ENCODE measurements at places on chromosomes 4 and X.

GRCh38 chr4:113958766-113959538 is 20.5 kb downstream of the ARSJ start:
- DNase-seq = no peak

- peak; percentile 45 for DNase-seq
Measured at GRCh38 chr4:110414561-110414920, 61.4 kb upstream of the ENPEP start.

DNA sequence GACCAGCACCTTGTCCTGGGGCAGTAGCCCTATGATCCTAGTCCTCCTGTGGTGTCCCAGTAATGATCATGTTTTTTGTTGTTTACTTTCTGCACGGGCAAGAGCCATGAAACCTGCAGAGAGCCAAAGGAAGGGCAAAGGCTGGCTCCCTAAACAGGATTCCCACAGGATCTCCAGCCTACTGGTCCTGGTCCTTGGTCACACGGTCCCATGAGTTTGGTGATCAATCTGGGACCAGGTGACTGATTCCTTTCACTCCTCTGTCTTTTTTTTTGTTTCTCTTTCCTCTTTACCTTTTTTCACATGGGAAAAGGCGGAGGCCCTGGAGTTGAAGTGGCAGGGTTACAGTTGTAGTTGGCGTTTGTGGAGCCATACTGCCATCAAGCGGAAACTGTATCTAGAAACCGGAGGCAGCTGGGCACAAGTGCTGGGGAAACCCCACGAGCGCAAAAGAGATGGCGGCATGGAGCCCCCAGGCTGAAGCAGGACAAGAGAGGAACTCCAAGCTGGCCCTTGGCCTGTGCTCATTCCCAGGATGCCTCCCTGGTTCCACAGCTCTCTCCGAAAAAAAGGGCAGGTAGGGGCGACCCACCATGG is 34.6 kb downstream of the NBDY start:
- DNase-seq = peak; percentile 92

DNA sequence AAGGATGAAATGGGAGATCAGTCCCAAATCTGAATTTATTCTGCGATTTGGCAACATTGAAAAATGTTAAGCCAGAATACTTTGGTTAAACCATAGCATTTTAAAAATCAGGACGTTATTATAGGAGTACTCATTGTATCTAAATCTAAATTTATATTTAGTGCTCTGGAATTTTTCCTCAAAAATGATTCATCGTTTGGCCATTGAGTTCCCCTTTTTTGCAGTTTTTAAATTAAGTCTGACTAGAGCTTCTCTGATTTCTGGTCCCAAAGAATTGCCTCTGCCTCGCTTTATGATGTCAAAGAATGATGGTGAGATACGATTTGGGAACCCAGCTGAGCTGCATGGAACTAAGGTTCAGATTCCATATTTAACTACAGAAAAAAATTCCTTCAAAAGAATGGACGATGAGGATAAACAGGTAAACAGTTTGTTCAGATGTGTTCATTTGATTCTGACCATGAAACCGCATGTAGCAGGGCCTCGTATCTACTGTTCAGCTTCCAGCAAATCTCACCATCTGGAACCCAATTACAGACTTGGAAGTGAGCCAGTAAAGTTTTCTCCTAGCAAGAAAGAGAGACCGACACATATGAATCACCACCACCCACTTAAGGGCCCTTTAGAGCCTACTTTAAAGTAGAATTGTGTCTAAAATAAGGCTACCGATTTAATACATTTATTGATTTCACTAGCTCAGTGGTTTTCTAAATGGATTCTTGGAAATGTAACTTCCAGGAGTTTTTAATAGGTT is 75.6 kb downstream of the REPS2 start:
- DNase-seq = no peak

GRCh38 chrX:150899191-150899757 is 806 bp upstream of the CD99L2 start:
- peak; percentile 50 for DNase-seq

GRCh38 chr4:186168750-186169149 is 22.6 kb upstream of the CYP4V2 start:
- DNase-seq = no peak

GRCh38 chr4:172777729-172778431 is 390.7 kb upstream of the GALNT7 start:
- no peak for DNase-seq

- no peak for DNase-seq
Measured at GRCh38 chr4:141130947-141131605, 2.2 kb downstream of the RNF150 start.

DNA sequence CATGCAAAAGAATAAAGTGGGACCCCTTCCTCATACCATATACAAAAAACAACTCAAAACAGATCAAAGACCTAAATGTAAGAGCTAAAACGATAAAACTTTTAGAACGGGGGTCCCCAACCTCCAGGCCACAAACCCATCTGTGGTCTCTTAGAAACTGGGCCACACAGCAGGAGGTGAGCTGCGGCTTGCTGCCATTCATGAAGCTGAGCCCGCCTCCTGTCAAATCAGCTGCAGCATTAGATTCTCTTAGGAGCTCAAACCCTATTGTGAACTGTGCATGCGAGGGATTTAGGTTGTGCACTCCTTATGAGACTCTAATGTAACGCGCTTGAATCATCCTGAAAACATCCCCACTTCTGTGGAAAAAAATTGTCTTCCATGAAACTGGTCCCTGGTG is 7.0 kb upstream of the GATA1 start:
- DNase-seq = no peak

GRCh38 chr4:118676128-118676527 is 9.1 kb upstream of the METTL14 start:
- no peak for DNase-seq

GRCh38 chrX:19245711-19246269 is 97.9 kb upstream of the PDHA1 start:
- no peak for DNase-seq

DNA sequence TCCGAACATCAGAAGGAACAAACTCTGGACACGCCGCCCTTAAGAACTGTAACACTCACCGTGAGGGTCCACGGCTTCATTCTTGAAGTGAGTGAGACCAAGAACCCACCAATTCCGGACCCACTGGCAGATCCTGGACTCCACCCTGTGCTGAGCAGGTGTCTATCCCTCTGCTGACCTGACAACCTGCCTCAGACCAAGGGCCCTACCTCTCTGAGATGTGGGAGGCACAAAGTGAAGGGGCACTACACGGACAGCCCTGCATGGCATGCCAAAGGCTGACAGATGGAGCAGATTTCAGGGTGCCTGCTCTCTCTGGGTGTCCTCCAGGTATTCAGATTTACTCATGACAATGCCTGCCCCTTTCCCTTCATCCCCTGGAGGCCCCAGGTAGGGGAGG is 14.0 kb upstream of the HSFX1 start:
- DNase-seq = no peak

DNA sequence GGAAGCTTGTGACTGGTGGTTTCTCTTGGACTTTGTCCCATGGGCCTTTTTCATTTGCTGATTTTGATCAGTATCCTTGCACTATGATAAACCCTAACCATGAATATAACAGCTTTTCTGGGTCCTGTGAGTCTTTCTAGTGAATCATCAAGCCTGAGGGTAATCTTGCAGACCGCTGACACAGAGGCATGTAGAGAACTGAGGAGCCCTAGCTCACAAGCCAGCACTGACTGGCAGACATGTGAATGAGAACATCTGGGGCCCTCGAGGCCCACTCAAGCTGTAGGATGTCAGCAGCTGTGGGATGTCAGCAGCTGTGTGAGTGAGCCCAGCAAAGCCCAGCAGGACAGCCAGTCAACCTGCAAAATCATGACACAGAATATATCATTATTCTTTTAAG is 36.7 kb downstream of the HMGB3 start:
- no peak for DNase-seq

GRCh38 chr4:183499801-183500200 is 5.1 kb upstream of the ING2 start:
- DNase-seq = no peak

- no peak for DNase-seq
Measured at GRCh38 chr4:14783011-14783877, 219.0 kb upstream of the CPEB2 start.

DNA sequence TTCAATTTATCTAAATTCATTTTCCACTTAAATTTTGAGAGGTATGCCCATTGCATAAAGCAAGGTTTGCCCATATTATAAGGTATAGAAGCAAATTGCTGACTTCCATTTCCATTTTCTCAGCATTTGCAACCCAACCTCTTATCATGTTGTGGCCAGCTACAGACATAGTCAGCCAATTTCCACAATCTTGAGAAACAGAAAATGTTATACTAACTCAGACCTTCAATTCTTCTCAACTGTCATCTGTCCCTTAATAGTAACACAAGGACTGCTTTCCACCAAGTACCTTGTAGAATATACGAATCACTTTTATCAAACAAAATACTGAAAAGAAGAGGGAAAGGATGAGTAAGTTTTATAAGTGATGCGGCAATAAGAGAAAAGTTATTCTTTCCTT is 11.2 kb upstream of the GRIA3 start:
- no peak for DNase-seq

DNA sequence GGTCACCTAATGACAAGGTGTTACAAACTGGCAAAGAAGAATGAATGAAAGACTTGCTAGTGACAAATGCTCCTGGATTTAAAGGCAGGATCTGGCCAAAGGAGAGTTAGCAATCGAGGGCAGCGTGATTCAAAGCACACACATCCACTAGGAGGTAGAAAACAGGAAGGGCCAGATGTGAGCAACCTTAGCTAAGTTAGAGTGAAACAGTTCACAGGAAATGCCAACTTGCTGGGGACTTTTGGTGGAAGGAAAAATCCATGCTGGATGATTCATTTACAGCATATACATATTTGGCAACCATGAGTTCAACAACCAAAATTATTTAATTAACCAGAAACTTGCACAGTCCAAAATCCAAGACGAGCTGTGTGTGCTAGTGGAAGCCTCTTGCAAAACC is 276.9 kb downstream of the PTTG2 start:
- DNase-seq = no peak

DNA sequence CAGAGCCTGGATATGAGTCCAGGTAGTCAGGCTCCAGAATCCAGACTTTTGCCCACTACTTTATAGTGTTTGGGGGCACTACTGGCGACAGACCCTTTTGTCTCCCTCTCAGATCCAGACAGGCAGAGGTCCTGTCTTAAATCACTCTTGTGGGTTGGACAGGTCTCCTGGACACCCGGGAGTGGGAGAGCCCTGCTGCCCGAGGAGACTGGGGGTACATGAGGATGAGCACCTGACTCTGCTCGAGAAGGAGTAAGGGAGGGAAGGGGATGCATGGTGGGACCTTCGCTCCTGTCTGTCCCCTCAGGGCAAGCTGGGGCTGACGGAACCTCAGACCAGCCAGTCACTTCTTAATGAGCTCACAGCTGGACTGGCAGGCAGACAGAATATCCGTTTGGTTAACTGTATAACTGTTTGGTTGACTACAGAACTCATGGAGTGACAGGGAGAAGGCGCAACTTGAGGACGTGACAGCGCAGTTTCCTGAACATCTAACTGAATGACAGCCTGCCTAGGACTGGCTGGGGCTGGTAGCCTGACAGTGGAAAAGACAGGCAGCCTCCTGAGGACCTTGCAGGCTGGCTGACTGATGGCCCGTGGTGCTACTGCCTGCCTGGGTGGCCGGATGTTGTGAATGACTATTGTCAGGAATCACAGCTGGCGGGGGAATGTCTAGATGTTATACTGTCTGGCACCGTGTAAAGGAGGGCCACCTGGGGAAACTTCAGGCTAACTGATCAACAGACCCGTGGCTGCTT is 1.6 kb upstream of the SUV39H1 start:
- no peak for DNase-seq

- no peak for DNase-seq
Measured at GRCh38 chr4:105569057-105569865, 16.8 kb downstream of the ARHGEF38 start.

- DNase-seq = no peak
Measured at GRCh38 chr4:152588869-152589268, 53.0 kb upstream of the FBXW7 start.

DNA sequence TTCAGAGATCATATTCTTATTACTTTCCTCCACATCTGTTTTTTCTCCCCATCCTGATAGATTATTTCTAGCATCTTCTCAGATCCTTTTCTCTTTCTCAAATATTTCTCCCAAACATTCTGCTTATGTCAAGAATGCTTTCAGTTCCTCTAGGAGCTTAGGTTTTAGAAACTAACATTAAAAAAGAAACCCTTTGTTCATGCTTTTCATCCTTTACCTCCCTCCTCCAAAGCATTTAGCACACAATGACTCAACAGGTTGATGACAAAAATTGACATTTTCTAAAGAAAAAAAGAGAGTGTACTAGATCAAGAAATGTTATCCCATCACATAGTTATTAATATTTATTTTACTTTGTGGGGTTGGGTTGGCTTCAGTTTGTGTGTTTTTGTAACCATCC is 16.5 kb upstream of the ALB start:
- no peak for DNase-seq

GRCh38 chr4:165297626-165298025 is 29.8 kb upstream of the MSMO1 start:
- DNase-seq = no peak

- DNase-seq = peak; percentile 15
Measured at GRCh38 chr4:99763635-99764101, 53.0 kb upstream of the DAPP1 start.

DNA sequence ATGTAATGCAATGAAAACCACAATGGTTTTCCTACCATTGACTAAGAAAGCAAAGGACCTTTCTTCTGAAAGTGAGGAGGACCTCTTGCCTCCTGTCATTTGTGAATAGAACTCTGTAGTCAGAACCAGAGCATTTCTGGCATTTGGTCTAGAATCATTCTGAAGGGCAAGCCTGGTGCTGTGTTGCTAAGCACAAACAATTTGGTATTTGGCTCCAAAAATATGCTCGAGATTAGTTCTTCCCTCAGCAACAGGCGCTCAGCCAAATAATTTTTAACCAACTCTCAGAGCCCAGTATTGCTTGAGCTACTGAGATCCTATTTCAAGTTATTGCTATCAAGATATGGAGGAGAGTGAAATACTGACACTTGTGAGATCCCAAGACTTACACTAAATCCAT is 71.0 kb downstream of the SNCA start:
- peak; percentile 58 for DNase-seq

GRCh38 chr4:152590179-152591031 is 54.5 kb upstream of the FBXW7 start:
- peak; percentile 45 for DNase-seq

GRCh38 chr4:6147441-6147840 is 52.9 kb downstream of the JAKMIP1 start:
- DNase-seq = no peak

DNA sequence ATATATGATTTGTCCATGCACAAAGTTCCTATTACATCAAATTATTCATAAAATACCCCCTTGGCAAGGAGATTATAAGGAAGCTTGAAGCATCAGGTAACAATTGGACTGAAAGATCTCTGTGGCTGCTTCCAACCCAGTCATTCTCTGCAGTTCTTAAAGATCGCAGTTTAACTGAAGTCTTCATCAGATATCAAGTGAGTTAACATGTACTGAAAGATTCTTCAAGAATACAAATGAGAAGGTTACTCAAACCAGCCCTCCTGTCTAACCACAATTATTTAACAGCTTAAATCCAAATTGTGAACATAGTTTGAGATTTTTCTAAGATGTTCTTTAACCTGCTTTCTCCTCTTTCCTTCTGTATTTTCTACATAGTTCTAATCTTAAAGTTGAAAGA is 56.1 kb downstream of the SLC10A7 start:
- no peak for DNase-seq
